ENCODE measurements at places on chromosomes 7 and 10.
A peak's percentile ranks its signal among the peaks of the same experiment; 100 is the strongest.

DNA sequence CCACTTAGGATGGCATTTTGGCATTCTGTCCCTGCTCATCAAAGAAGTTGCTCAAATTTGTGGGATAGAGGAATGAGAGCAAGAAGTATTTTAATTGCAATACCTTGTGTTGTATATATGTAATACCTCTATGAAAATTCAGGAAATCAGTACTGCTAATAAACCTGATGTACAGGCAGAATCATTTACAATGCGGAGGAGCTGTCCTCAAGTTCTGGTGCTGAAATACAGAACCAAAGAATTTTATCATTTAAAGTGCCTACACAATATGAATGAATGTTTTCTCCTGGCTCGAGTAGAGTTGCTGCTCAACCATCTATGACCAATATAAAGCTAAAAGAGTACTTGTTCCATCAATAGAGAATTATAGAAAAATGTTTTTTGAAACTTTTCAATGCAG lies 305.8 kb downstream of the PLXNA4 start:
- DNase-seq: no peak

- DNase-seq: no peak
These were observed 44.8 kb upstream of the HSPA12A start for GRCh38 chr10:116787053-116787659.

GRCh38 chr7:152382244-152382643 lies 53.6 kb downstream of the KMT2C start:
- no peak for DNase-seq

DNA sequence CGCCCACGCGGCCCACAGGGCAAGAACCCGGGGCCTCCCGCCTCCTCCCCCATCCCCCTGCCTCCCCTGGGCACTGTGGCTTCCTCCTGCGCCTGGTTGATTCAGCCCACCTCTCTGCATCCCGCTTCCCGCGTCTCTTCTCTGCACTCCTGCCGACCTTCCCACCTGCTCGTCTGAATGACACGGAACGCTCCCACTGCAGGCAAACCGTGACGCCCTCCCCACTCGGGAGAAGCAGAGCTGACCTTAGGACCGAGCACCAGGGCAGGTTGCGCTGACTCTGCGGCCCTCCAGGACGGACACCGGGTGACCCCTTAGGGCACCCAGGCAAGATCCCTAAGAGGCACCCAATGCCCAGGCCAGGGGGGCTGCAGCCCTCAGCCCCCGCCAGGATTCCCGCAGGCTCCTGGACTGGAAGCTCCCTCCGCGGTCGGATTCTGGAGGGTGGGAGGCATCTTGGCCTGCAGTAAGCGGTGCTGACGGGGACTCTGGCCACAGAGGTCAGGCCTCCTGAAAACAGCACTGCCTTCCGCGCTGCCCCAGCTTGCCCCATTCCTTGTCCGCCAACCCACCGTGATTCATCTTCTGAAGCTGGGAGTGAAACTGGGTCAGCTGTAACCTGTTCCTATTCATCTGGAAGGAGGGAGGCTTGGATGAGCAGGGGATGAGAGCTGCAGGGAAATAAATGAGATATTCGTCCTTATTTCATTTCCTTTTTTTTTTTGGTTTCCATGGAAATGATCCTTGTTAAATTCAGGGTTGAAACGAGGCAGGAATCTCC lies 990 bp downstream of the CALML3 start:
- peak; percentile 86 for DNase-seq

- no peak for DNase-seq
These were observed 40.7 kb downstream of the GPRIN2 start for GRCh38 chr10:46515793-46516192.

DNA sequence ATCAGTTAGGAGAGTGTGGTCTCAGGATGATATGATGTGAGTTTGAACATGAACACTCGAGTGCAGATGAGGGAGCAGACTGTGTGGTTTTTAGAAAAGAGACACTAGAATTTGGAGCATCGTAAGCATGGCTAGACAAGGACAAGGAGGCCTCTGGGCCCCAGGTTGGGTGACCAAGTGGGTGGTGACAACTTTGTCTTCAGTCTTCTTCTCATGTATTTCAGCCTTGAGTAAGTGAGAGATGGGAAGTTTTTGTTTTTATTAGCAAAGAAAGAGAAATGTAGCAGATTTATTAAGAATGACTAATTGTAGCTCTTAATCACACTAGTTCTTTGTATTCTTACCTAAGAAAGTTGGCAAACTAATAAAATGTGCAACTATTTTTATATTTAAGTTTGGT lies 16.3 kb downstream of the TES start:
- no peak for DNase-seq

DNA sequence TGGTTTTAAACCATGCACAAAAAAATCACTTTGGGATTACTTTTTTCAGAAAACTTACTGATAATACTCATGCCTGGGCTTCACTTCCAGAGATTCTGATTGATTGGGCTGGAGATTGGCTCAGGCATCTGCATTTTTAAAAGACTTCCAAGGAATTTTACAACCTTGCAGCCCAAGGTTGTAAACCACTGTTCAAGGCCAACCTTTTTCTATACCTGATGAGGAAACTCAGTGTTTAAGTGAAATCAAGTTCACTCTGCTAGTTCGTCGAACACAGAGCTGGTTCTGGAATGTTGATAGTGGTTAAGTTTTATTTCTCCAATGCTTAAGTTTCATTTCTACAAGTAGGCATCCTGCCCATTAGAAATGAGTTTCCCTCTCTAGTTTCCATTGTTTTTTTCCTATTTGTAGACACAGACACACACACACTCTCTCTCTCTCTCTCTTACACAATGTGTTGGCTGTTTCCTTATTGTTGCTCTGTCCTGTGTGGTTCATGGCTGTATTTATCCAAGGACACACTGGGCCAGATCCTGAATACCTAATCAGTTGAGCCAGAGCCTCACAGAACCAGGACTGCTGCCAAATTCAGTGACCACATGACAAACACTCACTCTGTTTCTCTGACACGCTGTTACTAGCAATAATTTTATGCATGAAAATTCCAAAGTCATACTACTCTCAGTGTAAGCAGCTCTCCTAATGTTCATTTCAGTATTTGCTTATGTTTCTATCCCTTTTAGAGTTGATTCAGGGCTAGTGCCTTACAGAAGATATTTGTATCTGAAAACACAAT lies 3.7 kb upstream of the IFIT1B start:
- DNase-seq: peak; percentile 79

DNA sequence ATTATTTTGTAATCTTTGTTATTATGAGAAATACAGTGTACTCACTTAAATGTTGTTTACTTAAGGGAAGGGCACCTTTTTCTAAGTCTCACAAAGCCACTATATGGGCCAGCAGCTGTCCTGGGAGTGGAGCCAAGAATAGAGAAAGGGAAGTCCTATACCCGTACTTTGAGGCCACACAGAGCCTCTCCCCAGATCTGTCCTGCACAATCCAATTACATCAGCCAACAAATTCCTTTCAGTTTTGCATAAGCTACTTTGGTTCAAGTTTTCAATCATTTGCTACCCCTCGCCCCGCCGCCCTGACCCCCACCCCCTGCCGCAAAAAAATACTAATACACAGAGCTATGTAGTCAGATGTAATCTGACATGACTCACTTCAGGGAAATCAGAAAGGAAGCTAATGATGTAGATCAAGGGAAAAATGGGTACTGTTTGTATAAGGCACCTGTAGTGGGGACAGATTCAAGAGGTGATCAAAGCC lies 297.4 kb upstream of the NEBL start:
- DNase-seq: peak; percentile 92

DNA sequence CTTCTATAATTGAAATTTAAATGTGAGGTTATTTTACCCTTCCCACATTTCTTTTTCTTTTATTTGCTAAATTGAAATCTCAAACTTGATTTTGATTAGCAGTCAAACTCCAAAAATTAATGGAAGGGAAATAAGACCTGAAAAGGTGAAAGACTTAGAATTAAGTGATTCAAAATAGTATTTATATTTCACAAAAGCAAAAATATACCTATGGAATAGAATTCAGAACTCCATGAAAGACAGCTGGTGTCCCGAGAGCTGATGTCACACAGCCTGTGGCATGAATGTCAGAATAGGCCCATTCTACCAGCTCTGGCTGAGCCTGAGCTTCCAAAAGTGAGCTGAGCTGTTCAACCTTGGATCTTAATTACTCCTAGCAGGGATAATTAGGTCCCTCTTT lies at the start of gene FAM24A:
FAM24A (plus strand) TSS at position 301 of the 400 bp plus-strand sequence. CDS start 1,025 bp downstream, outside the sequence.
- no peak for DNase-seq

DNA sequence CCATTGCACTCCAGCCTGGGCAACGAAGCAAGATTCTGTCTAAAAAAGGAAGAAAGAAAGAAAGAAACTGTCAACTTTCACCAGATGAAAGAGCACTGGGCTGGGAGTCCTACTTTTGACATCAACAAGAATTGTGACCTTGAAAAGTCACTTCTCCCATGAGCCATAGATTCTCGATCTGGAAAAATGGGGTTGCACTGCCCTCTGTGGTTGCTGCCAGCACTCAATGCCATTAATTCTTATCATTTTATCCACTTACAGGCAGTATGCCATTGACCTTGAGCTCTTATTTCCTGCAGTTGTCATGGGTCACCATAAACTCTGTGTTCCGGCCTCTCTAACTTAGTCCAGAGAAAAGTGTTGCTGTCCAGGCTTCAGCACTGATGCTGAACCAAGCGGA lies 137.2 kb downstream of the NOC3L start:
- DNase-seq: peak; percentile 40

DNA sequence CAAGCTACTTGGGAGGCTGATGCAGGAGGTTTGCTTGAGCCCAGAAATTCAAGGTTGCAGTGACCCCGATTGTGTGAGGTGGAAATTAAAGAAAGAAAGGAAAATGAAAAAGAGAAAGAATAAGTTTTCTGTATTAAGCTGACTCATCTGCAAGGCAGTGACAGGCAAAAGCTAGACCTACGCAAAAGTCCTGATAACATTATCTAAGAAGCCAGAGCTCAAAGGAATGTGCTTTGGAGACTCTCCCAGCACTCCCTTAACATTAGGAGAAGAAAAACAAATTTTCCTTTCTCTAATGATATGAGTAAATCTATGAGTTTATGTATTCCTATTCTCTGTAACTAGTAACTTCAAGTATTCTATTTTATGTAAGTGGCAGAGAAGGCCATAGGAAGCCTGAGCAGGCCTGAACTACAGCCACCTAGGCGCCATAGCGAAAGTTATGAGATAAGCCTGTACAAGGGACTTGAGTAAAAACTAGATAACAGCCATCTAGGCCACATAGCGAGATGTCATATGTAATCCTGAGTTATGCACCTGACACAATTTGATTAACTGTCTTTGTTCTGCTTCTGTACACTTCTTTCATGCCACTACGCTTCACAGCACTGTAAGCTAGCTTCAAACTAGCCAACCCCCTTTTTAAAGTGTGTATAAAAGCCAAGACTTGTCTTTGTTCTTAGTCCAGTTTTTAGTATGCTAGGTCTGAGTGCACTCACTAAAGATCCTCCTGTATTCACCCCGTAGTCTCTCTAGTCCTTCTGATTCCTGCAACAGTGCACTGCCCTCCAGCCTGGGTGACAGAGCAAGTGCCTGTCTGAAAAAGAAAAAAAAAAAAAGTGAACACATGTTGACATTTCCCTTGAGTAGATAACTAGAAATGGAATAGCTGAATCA lies 9.4 kb upstream of the ZWINT start:
- DNase-seq: peak; percentile 74

DNA sequence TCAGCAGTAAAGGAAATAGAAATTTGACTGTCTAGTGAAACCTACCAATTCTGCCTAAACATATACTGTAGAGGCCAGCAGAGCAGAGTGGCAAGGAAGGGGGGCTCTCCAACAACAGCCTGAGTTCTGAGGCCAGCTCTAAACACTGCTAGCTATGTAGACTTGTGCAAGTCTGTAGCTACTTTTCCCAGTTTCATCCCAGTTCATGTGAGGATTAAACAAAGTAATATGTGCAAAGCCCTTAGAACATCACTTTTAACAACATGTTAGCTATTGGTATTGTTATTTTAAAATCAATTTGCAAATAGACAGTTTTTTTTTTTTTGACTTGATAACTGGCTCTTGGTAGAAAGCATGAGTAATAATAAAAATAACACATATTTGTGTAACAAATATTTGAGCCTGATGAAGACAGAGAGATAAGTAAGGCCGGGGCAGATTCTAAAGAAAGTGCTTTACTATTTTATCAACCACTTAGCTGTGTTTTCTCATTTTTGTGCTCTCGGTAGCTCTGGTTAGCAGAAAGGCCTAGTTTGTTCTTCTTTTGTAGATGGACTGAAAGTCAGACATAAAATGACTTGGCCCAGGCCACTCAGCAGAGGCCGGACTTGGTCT lies 9.3 kb downstream of the CHST12 start:
- no peak for DNase-seq
